ENCODE measurements at places on chromosomes 2 and 18. TPM values are rescaled to one million over a fixed set of nuclear protein-coding genes. Genes with fewer than 3 reads are reported as not detected.

DNA sequence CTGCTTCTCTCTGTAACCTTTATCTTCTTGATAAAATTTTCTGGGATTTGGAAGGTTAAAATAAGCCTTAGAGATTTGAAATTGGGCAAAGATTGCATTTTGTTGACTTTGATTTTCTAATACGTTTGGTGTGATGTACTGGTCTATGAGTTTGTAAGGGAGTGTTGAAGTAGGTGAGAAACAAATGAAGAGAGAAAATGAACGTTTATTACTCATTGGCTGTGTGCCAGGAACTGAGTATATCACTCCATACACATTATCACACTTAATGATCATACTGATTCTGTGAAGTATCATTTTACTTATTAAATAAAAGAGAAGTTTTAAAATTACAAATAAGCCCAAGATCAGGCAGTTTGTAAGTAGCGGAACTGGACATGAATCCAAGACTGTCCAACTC, 795.1 kb upstream of the ZEB2 start:
- H3K27ac ChIP-seq: no peak overlapping the region
- no peaks in the 10 kb centered on the region for H3K36me3 ChIP-seq
- H3K4me3 ChIP-seq: no peak overlapping the region
- no peaks in the 10 kb centered on the region for H3K27me3 ChIP-seq

DNA sequence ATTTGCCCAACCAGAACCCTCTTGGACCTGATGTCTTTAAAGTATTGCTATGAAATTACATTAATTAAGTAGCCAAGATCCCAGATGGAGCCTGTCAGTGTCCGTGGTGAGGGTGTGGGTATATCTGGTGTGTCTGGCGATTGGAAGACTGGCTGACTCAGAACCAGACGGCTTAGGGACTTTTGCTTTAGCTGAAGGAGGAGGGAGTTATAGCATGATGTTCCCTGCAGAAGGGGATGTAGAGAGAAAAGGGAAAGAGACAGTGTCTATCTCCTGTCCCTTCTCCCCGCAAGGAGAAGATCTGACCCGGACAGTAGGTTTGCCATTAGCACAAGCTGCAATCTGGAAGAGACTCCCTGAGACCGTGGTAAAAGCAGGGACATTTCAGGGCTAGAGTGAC, 60.6 kb downstream of the POU3F3 start:
- H3K36me3 ChIP-seq: no peaks in the 10 kb centered on the region
- no peak overlapping the region for H3K4me3 ChIP-seq
- H3K27ac ChIP-seq: no peak overlapping the region
- H3K4me1 ChIP-seq: no peaks in the 10 kb centered on the region

DNA sequence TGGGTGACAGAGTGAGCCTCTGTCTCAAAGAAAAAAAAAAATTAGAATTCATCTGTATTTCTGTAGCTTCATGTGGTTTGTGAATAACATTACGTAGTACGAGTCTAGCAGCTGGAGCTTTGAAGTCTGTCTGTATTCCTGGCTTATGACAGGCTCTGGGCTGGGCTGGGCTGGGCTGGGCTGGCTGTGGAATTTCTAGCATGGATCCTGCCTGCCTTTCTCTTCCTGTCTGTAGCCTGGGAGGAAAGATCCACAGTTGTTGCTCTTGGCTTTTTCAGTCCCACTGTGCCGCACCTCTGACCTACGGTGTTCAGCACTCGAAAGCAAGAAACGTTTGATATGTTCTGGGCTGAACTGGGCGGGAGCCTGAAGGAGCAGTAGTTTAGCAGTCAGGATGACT, 55.4 kb downstream of the BOLA3 start:
- no peaks in the 10 kb centered on the region for H3K27me3 ChIP-seq
- no peak for DNase-seq
- peaks cover 63% of the 10 kb centered on the region for H3K36me3 ChIP-seq
- H3K4me1 ChIP-seq: no peaks in the 10 kb centered on the region
- no peak overlapping the region for H3K27ac ChIP-seq

The IER3IP1 gene
- 10.0 TPM for total RNA-seq

The FBLN7 gene
- total RNA-seq: 0.43 TPM

Data from ascending aorta (tissue), 2 donors.